ENCODE measurements at places on chromosomes 7 and 10.

DNA sequence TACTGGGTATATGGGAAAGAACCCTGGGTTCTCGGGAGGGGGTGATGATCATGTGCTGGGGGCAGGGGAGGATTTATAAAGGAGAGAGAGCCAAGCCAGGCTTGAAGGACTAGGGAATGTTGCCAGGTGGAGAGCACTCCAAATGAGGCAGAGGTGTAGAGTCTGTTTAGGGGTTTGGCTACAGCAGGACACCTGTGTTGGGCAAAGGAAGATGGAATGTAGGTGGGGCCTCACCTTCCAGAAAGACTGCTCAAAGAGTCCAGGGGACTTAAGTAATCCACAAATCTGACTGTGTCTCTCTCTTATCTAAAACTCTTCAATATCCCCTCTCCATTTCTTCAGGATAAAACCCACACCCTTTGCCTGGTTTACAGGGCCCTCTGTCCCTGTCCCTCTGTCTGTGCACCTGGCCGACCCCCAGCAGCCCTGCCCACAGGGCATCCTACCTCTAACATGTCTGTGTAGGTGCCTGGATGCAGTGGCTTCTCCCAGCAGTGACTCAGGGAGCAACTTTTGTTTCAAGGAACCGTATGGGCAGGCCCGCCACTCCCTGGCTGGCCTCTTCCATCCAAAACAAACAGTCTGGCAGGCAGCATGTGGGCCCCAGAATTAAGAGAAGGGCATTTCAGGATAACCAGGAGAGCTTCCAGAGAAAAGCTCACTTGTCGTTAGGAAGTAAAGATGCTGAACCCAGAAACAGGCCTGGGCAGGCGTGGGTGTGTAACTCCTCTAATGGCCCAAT lies 10.6 kb upstream of the PLEKHA1 start:
- DNase-seq: no peak

DNA sequence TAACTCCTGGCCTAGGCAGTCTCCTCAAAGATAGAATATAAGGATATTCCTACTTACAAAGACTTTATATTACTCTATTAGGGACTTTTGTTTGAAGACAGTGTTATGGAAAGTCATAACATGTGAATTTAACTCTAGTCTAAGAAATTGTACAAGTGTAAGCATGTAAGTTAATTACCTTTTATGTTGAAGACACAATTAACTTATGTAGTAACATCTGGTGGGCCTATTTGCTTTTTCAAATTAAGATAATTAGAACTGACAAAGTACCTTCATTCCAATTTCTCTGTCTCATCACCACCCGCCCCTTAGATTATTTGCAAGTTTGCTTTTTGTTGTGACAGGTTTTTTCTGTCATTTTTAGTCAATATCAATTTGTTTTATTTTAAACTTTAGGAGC lies 126.0 kb upstream of the THSD7A start:
- no peak for DNase-seq

DNA sequence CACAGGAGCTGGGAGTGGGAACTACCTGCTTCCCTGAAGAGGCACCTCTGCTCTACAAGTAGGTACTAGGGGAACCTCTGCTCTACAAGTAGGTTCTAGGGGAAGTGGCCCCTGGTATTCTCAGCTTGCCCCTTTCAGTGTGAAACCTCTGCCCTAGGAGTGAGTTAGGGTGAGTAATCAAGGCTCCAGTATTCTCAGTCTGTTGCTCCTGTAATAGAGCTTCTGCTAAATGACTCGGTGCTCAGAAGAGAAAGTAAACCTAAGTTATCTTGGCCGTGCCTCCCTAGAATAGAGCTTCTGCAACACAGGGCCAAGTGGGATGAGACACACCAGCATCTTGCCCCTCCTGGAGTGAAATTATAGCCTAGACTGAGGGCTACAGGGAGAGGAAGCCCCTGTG lies 13.4 kb upstream of the RASSF4 start:
- DNase-seq: no peak

DNA sequence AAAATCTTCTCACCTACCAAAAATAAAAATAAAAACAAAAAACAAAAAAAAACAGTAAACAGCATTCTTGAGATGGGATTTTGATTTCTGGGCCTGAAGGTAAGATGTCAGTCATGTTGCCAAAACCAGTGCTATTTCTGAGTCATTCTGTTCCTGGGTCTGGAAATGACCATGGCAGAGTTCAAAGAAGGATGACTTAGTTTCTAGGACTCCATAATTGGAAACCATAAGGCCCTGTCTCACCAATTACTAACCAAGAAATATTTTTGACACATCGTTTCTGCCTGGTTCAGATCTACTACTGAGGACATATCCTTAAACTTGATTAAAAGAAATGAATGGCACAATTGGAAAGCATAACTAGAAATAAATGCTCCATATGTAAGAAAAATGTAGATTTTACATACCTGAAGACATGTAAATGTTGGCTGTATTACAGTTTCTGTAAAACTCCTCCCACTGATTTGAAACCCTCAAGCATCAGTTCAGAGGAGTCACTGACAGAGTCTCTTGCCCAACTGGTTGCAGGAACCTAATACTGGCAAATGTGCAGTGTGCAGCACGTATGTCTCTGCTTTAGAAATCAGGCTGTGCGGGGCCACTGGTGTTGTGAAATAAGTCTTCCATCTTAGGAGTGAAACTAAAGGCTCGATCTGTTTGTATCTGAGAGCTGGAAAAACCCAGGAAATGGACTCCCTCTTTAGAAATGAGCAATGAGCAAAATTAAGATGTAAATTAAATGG lies 84.8 kb upstream of the EGR2 start:
- no peak for DNase-seq

DNA sequence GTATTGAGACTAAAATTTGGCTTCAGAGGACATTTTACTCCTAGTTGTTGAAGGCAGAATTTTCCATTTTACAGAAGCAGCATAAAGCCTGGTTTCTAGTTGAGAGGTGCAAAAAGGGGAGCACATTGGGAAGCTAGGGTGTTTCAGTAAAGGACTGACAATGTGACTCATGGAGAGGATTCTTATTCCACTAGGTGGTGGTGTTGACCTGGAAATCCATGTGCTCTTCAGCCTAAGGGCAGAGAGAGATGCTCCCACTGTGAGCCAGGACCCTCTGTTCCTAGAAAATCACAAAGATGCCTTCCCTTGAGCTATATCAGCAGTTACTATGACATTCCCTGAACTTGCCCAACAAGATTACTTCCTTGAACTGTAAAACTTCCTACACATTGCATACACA lies 687.8 kb downstream of the IPMK start:
- no peak for DNase-seq

Measured in activated effector memory CD4-positive, alpha-beta T cell treated with Interleukin-2 at 50 U/mL for 16 hours (primary cell).